ENCODE measurements at places on chromosomes 2 and 18.

DNA sequence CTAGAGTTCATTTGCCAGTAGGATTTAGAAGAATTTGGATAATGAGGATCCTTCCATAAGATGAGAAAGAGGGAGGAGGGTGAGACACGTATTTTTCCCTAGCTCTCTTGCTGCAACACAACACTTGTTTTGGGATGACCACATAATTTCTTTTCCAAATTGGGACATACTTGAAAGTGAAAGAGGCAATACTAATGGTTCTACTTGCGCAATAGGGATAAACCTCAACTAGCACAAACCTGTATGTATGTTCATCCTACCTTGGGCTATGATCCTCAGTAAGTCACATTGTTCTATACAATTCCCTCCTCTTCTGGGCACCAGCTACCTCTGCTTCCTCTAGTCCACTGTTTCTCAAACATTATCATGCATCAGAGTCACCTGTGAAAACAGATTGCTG, 1208.8 kb upstream of the LRRTM1 start:
- no peak for DNase-seq

GRCh38 chr2:78561876-78562275, 463.6 kb upstream of the REG3G start:
- no peak for DNase-seq

DNA sequence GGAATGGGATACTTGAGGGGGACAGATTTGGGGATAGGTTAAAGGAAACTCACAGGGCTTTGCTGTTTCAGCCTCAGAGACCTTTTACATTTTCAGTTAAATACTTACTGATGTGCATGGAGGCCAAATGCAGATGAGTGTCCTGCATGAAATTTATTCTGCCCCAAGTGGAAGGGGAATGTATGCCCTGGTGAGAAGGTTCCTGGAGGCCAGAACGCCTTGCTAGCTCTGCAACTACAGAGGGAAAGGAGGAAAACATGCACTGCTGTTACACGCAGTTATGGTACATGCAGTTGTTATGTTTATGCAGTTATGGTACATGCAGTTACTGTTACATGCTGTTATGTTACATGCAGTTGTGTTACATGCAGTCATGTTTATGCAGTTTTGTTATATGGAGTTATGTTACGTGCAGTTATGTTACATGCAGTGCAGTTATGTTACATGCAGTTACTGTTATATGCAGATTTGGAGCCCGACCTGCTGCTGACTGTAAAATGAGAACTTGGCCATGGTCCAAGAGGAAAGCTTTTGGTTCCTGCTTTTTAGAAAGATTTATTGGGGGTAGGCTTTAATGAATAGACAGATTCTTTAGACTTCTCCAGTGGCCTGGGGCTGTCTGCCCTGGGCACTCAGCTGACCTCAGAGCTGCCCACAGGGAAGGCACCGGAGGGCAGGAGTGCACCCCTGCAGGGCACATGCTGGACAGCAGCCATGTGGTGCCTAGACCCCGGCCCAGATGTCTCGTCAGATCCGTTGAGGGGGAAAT, 84.1 kb downstream of the LDLRAD4 start:
- DNase-seq: no peak

- DNase-seq: peak; percentile 29
Measured at GRCh38 chr2:38376346-38377049, 575 bp downstream of the ATL2 start.

- DNase-seq: no peak
Measured at GRCh38 chr2:94758546-94758945, 112.7 kb upstream of the TEKT4 start.

- DNase-seq: no peak
Measured at GRCh38 chr2:128715360-128715759, 396.7 kb upstream of the HS6ST1 start.

DNA sequence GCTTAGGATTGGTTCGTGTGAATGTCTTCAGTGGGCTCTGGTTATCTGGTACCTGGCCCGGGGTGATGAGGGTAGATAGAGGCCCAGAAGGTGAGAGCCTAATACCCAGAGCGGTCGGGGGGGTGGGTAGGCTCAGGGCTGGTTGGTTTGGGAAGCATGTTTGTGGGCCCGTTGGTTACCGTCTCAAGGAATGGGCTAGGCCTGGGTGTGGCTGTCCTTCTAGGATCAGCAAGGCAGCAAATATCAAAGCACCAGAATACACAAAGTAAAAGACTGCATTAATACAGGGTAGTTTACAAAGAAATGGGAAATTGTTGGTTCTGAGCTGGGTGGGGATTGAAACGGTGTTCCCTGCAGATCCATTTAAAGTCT, 6.0 kb upstream of the IL1R2 start:
- DNase-seq: no peak

DNA sequence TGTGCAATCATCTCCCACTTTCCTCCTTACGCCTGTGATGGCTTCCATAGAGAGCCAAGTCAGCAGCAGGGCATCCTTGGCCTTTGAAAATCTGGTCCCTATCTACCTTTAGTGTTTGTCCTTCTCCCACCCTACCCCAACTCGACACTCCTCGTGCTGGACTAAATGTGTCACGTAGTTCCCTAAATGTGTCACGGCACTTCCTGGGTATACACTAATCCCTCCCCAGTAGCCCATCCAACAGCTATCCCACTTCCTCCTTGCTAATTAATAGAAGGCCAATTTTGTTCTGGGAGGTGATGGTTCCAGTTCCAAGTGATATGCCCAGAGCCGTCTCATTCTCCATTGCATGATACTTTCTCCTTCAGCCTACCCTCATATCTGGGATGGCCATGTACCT, 36.5 kb upstream of the ZFP36L2 start:
- no peak for DNase-seq

- no peak for DNase-seq
Measured at GRCh38 chr2:129191530-129191929, 787.9 kb upstream of the RAB6C start.

DNA sequence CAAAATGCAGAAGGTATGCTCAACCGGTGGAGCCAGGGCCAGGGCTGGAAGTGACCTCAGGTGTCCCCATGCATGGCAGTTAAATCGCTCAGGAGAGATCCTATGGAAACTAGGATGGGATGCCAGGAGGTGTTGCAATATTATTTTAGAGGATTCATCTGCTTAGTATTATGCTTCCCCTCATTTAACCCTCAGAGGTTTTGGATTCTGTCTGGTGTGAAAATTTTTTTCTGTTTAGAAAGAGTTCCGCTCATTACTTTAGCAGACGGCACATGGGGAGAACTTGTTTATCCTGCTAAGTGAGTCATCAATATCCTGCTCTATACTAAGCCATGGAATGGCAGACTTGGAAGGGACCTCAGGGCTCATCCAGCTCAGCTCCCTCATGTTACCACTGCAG, 42.5 kb downstream of the TRIB2 start:
- DNase-seq: no peak

- no peak for DNase-seq
Measured at GRCh38 chr2:173349287-173349686, 5.4 kb upstream of the CDCA7 start.

GRCh38 chr2:235439959-235440662, 53.7 kb upstream of the AGAP1 start:
- DNase-seq: no peak

DNA sequence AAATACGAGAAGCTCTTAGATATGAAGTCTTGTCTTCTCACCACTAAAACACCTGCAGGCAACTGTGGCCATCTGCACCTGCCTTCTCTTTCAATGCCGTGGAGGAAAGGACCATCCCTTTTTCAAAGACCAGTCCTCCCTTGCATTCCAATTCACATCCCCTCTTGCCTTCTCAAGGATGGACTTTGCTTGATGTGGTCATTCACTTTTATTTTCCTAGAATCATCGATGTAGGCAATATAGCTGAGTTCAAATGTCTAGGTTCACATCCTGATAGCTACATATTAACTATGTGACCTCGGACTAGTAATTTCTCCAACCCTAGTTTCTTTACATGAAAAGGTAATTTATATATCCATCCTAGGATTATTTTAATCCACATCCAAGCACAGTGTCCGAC, 110.1 kb downstream of the HIBCH start:
- no peak for DNase-seq

GRCh38 chr2:229686122-229686919, 28.0 kb downstream of the DNER start:
- DNase-seq: no peak

DNA sequence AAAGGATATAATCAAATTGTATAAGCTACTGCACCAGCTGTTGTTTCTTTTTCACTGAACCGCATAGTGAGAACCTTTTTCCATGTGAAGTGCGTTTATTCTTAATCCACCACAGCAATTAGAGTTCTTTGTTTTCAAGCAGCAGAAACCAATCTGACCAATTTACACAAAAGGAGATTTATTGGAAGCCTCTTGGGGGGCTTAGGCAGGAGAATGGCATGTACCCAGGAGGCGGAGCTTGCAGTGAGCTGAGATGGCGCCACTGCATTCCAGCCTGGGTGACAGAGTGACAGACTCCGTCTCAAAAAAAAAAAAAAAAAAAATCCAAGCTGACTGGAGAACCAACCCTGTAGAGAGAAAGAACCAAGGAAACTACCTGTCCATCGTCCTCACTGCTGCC, 10.0 kb downstream of the ADNP2 start:
- no peak for DNase-seq

DNA sequence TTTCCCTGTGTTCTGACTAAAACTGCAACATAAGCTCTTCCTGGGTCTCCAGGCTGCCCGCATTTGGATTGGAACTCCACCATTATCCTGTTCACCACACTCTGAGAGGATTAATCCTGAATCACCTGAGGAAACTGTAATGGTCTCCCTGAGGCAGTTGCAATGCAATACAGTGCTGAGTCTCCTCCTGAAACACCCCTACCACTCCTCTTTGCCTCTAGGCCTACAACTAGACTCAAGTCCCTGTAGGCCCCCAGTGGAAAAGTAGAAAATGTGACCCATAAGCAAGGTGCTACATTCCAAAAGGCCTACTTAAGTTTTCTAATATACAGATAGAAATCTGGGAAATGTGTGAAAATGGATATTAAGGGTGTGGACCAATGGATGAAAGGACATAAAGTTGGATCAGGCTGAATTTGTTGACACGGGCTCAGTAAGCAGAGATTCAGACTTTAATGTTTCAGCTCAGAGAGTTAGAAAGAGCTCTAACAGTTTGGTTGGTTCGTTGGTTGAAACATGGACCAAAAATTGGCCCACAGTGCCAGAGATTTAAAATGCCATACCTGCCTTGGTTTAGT, 222.3 kb upstream of the ZC3H15 start:
- no peak for DNase-seq

- no peak for DNase-seq
Measured at GRCh38 chr2:217288472-217289063, 428.7 kb upstream of the TNP1 start.

DNA sequence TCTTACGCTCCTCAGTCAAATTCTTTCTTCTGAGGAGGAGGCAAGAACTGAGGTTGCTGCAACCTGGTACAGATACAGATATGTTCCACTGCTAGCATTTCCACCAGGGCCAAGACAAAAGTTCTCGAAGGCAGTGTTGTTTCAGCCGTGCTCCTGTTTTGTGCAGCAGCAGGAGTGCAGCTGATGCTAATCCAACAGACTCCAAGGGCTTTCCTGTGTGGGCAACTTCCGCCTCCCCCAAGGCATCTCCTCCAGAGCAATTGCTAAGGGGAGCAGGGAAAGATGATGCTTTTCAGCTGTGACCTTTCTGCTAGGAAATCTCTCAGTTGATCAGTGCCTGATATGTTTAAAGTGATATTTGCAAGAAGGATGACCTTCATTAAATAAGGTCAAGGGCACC, 52.6 kb upstream of the DAPL1 start:
- no peak for DNase-seq

GRCh38 chr2:10252661-10253060, 50.0 kb upstream of the HPCAL1 start:
- DNase-seq: no peak

DNA sequence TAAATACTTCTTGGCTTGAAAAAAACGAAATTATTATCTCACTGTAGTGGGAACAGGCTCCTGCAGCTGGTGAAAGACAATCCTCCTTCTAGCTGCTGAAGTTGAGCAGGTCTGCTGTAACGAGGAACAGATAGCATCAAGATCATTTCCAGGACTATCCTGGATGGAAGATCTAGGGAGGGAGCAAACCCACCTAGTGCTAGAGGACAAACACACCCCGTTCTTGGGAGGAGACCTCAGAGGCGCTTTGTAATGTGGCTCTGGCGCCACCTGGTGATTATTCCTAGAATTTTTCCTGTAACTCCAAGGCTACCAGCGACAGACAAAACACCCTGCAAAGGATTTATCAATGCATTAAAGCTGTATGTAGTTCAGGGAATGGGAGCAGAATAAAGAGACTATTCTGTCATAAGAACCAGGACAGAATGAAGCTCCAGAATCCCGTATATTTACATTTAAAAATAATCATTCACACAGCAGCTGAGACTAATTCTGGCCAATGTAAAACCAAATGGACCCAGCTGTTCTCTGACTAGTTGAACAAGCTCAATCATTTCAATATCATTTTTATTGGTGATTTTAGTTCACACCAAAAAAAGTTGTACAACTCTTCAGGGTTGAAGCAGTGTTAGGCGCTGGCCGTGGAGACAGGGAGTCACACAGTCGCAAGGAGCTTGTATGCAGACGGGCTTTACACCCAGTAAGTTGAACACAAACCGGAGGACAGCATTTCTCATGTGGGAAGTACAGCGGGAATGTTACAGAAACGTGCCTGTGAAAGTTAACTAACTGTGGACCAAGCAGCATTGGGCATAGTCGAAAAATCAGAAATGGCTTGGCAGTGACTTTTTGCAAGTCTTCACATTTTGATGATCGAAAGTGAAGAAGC, 290.3 kb downstream of the TRIB2 start:
- no peak for DNase-seq

DNA sequence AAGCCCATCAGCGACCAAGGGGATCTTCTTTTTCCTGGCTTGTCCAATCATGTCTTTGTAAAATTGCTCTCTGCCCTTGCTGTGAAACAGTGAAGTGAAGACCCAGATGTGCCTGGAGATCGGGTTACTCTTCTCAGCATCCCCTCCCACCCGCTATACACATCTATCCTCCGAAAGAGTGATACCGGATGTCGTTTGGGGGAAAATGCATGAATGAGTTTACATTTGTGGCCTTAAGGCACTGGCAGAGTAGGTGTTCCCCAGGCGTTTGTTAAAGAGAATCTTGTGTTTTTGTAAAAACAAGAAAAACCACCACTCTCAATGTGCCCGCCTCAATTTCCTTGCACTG, 528.3 kb downstream of the CMPK2 start:
- DNase-seq: no peak

GRCh38 chr2:176149939-176150583, 1.3 kb upstream of the HOXD4 start:
- DNase-seq: no peak

- no peak for DNase-seq
Measured at GRCh38 chr2:151251012-151251411, 10.7 kb downstream of the RBM43 start.

- DNase-seq: no peak
Measured at GRCh38 chr18:668260-668659, 10.8 kb downstream of the TYMS start.

DNA sequence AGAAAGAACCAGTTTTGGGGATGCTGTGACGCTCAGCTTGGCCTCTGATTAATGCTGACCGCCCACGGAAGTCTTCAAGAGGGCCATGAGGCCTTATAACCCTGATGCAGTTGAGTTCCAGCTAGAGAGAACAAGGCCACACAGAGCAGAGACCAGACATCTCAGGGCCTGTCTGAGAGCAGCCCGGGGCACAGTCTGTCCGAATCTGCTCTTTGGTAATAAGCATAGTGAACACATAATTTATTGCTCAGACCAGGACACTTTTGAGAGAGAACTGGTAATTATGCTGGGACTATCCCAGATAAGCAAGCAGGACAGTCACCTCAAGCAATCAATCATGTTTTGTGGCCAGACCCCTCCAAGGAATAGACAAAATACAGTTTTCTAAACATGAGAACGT, 68.5 kb downstream of the STPG4 start:
- no peak for DNase-seq

All from cortex of kidney (tissue), 1 donor.